Panc1 (cell line): ENCODE measurements at places on chromosomes 4 and X. TPM values are rescaled to one million over a fixed set of nuclear protein-coding genes. Genes with fewer than 3 reads are reported as not detected.

Gene ARAP2
- 5.5 TPM for total RNA-seq

GRCh38 chr4:84381759-84382158, 117.3 kb downstream of the NKX6-1 start:
- H3K4me1 ChIP-seq, result no peaks in the 10 kb centered on the region
- H3K27ac ChIP-seq, result no peak overlapping the region
- no peaks in the 10 kb centered on the region for H3K36me3 ChIP-seq

DNA sequence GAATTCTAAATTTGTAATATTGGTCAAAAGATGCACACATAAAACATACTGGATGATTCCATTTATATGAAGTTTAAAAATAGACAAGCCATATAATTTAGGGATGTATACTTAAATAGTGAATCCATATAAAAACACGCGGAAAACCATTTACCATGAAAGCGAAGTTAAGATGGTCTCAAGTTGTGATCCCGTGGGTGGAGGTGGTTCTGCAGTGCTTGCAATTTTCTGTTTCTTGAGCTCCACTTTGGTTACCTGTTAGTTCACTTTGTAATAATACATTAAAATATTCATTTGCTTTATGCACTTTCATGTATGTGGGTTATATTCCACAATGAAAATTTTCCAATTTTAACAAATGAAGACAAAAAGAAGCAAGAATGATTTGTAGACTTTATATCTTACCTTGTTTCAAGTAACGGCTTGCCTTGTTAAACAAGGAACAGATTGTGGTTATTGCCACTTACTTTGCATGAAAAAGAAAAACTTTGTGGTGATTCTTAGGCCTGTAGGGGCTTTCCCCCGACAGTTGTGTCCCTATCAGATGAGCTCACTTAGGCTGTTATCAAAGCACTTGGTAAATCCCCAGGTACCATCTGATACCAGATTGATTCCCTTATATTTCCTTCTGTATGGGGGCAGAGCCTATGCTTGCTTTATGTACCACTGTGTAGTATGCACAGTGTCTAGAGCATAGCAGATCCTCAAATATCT, 12.2 kb downstream of the UCP1 start:
- H3K4me1 ChIP-seq, result no peaks in the 10 kb centered on the region
- H3K27me3 ChIP-seq, result no peaks in the 10 kb centered on the region
- H3K4me3 ChIP-seq, result no peak overlapping the region
- no peak overlapping the region for H3K27ac ChIP-seq
- H3K36me3 ChIP-seq, result no peaks in the 10 kb centered on the region

Gene CT45A7
- total RNA-seq, result not detected

- H3K27ac ChIP-seq, result no peak overlapping the region
- no peak for DNase-seq
- no peak overlapping the region for H3K4me3 ChIP-seq
- H3K36me3 ChIP-seq, result no peaks in the 10 kb centered on the region
- no peaks in the 10 kb centered on the region for H3K4me1 ChIP-seq
Observed at GRCh38 chr4:187668526-187669082, 327.0 kb upstream of the ZFP42 start.

GRCh38 chr4:162350331-162350730, 186.5 kb upstream of the FSTL5 start:
- H3K36me3 ChIP-seq, result no peaks in the 10 kb centered on the region
- no peak overlapping the region for H3K4me3 ChIP-seq
- DNase-seq, result no peak
- no peaks in the 10 kb centered on the region for H3K4me1 ChIP-seq

DNA sequence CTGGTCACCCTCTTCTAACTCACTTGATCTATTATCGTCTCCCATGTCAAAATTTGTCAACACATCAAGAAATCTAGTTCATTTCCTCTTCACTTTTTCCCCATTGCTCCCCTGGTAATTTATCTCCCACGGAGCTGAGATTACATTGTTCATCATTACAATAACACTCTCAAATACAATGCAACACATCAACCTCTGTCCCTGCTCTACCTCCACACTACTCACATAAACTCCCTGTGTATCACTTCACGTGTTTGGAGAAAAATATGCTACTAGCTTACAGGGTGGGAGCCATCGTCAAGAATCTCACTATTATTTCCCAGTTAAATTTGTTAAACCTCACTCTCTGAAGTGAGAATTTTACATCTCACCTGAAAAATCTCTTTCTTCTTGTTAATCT, 1006.4 kb downstream of the ARAP2 start:
- DNase-seq, result no peak
- no peaks in the 10 kb centered on the region for H3K27me3 ChIP-seq
- no peak overlapping the region for H3K27ac ChIP-seq
- no peaks in the 10 kb centered on the region for H3K36me3 ChIP-seq
- no peaks in the 10 kb centered on the region for H3K4me1 ChIP-seq
- H3K4me3 ChIP-seq, result no peak overlapping the region

DNA sequence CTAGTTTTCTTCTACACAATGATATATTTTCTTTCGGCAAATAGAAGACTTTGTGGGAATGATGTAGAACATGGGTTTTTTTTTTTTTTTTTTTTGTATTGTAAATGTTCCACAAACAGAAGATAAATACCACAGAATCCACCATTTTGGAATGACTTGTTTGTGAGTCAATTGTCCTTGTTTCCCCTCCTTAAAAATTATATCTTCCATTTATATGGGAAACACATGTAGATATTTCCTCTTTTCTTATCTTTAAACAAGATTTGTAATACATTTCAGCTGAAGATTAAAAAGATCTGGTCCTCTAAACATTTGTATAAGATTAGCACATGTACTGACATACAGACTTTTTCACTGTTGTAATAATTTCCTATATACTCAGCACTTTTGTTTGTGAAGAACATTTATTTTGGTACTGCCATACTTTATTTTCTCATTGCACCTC, 304.6 kb downstream of the SPRY1 start:
- H3K36me3 ChIP-seq, result no peaks in the 10 kb centered on the region
- DNase-seq, result no peak
- no peaks in the 10 kb centered on the region for H3K27me3 ChIP-seq
- no peak overlapping the region for H3K27ac ChIP-seq
- no peaks in the 10 kb centered on the region for H3K4me1 ChIP-seq

Gene SULT1E1
- total RNA-seq, result not detected

DNA sequence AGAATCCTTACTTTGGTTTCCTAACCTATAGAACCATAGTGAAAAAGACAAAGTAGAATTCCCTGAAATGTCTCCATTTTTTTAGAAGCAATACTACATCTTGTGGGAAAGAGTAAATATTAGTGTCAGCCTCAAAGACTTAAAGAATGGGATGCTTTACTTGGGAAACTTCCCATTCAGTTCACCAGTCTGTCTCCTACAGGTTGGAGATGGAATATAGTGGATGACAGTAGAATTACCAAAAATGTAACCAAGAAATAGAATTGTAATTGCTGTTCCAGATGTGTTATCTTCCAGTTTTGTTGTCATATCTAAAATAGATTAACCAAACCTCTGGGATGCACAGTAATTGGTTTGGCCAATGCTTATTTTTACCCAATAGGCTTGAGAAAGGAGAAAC, 338.6 kb upstream of the GRID2 start:
- H3K27ac ChIP-seq, result no peak overlapping the region
- H3K4me3 ChIP-seq, result no peak overlapping the region
- H3K4me1 ChIP-seq, result no peaks in the 10 kb centered on the region
- H3K27me3 ChIP-seq, result no peaks in the 10 kb centered on the region
- no peak for DNase-seq
- H3K36me3 ChIP-seq, result no peaks in the 10 kb centered on the region

DNA sequence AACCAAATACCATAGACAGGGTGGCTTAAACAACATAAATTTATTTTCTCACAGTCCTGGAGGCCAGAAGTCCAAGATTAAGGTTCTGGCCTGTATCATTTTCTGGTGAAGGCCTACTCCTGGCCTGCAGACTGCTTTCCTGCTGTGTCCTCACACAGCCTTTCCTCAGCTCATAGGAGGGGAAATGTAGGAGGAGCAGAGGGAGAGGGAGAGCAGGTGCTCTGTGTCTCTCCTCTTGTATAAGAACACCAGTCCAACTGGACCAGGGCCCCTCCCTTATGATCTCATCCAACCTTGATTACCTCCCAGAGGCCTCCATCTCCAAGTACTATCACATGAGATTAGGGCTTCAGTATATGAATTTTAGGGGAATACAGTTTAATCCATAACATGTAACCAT, 34.3 kb downstream of the RAPGEF2 start:
- H3K36me3 ChIP-seq, result no peaks in the 10 kb centered on the region
- H3K4me1 ChIP-seq, result no peaks in the 10 kb centered on the region
- H3K27ac ChIP-seq, result no peak overlapping the region
- H3K27me3 ChIP-seq, result no peaks in the 10 kb centered on the region
- no peak for DNase-seq
- no peak overlapping the region for H3K4me3 ChIP-seq

Gene BST1
- 3.0 TPM for total RNA-seq

DNA sequence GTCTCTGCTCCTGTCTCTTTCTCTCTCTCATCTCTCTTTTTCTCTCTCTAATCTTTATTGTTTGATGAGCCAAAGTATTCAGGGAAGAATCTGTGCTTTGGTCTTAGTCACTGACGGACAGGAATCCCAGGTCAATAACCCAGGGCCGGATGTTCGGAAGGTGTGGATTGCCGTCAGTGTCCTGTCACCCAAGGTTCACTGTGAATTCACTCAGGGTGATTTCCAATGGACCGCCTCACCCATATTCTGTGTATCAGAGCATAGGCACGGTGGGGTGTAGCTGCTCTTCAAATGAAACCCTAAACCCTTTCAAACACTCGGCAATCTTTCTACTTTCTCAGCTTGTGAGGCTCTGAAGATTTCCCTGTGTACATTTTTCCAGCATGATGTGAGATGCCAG, 144.6 kb upstream of the GPC4 start:
- H3K36me3 ChIP-seq, result no peaks in the 10 kb centered on the region
- H3K4me3 ChIP-seq, result no peak overlapping the region
- H3K27ac ChIP-seq, result no peak overlapping the region

Gene ART3
- total RNA-seq, result not detected

GRCh38 chr4:19844446-19844845, 407.3 kb upstream of the SLIT2 start:
- H3K27me3 ChIP-seq, result no peaks in the 10 kb centered on the region
- DNase-seq, result no peak
- no peaks in the 10 kb centered on the region for H3K36me3 ChIP-seq
- no peak overlapping the region for H3K4me3 ChIP-seq

DNA sequence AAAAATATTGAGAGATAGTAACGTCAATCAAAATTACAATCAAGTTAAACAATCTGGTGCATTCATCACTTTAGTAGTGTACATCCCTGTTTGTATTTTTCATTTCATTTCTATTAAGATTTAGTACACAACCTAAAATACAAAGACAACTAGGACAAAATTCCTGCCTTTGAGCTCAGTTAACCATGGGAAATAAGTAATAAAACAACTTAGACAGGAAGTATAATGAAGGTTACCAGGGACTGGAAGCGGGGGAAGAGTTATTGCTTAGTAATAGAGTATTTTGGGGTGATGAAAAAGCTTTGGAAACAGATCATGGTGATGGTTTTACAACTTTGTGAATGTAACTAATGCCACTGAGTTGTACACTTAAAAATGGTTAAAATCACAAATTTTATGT, 25.6 kb upstream of the ATXN3L start:
- no peak overlapping the region for H3K27ac ChIP-seq
- DNase-seq, result no peak
- H3K27me3 ChIP-seq, result no peaks in the 10 kb centered on the region
- H3K36me3 ChIP-seq, result no peaks in the 10 kb centered on the region
- H3K4me3 ChIP-seq, result no peak overlapping the region
